ENCODE measurements at places on chromosomes 11 and 22.

- DNase-seq: no peak
Observed at GRCh38 chr11:95269036-95269819, 38.2 kb upstream of the SESN3 start.

- no peak for DNase-seq
Observed at GRCh38 chr11:111736181-111736590, 30.0 kb downstream of the PPP2R1B start.

GRCh38 chr22:27573280-27574001 lies 228.1 kb downstream of the MN1 start:
- DNase-seq: no peak

DNA sequence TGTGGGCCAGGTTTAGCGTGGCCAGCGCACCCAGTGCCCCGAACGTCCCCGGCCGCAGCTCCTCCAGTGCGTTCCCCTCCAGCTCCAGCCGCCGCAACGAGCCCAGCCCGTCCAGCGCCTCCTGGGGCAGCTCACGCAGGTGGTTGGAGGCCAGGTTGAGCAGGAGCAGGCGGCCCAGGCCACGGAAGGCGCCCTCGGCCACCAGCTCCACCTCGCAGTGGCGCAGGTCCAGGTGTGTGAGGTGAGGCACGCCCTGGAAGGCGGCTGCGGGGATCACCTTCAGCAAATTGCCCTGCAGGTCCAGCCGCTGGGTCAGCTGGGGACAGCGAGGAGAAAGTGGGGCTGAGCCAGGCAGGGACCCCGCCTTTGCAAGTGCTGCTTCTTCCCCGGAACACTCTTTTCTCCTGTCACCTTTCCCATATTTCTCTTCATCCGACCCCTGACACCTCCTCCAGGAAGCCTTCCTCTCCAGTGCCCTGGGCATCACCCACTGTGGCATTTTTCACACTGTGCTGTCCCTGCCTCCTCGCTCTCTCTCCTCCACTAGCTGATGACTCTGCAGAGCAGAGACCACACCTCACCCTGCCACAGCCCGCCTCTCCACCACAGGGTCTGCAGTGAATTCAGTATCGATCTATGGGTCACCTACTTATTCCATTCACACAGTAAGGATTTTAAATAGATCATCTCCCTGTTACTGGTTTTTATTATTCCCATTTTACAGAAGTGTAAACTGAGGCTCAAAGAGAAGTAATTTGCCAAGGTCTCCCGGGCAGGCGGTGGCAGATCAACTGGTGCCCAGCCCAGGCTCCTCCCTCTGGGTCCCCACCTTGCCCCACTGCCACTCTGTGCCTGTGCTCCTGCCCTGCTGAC lies 1.9 kb downstream of the CHADL start:
- no peak for DNase-seq

DNA sequence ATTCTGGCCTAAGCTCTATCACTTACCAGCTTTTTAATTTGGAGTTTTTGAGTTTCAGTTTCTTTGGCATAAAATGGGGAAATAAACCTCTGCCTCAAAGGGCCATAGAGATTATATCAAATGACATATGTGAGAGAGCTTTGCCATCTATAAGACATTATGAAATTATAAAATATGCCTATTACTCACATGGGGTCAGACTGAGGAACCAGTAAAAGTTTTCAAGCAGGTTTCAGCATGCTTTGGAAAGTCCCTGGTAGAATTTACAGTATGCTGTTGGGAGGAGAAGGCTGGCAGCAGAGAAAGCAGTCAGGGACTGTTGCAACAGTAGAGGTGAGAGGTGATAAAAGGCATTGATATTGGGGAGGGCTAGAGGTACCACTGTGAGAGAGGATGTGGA lies 13.6 kb upstream of the MTNR1B start:
- DNase-seq: no peak

- no peak for DNase-seq
Observed at GRCh38 chr11:13216019-13216710, 61.4 kb upstream of the BMAL1 start.

GRCh38 chr11:114308689-114309089 lies 12.5 kb downstream of the NNMT start:
- no peak for DNase-seq
